ENCODE measurements at places on chromosomes 2 and 18.

DNA sequence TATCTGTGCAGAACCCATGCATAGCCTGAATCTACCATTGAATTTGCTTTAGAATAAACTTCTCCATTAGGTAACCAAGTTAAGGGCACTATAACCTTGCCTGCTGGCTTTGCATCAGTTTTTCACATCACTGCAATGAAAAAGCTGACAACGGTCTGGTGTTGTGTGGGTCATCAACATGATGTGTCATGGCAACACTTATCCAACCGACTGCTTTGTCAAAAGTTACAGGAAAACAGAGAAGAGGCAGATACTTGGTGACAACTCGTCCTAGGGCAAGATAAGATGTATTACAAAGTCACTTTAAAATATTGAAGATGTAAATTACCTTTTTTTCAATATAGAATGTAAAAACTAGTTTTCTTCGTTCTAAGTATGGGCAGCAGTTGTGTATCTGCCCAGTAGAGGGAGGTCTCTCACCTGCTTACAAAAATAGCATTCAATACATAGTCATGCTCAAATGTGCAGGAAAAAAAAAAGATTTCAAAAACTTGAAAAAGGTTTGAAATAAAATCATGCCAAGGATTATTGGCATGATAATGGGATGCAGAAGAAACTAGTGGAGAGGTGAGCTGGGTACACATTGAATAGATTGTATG lies 96.3 kb downstream of the EVA1A start:
- no peak for DNase-seq

- DNase-seq: no peak
Observed at GRCh38 chr2:98569197-98569793, 39.0 kb downstream of the COA5 start.

DNA sequence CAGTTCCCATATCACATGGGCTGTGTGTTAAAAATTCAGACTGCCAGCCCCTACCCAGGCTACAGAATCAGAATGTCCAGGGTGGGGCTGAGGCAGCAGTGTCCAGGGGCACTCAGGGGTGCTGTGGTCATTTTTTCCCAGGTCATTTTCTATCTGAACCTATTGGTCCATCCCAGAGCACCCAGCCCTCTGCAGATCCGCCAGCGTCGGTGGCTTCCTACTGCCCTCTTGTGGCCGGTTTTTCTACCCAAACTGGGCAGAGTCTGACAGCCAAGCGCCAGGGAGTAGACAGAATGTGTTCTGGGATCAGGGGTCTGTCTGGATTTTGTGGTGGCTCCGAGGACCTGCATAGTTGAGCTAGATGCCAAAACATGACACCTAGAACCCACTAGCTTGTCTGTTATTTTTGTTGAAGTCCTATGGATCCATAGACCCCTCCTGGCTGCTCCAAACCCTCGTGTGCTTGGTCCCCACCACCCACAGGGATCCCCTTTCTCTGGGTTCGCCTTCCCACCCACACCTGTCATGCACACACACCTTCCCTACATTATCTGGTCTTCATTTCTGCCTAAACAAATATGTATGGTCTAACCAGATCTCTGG lies 34.1 kb upstream of the RMDN2 start:
- DNase-seq: no peak

- no peak for DNase-seq
Observed at GRCh38 chr2:53033411-53033810, 734.2 kb upstream of the CHAC2 start.

DNA sequence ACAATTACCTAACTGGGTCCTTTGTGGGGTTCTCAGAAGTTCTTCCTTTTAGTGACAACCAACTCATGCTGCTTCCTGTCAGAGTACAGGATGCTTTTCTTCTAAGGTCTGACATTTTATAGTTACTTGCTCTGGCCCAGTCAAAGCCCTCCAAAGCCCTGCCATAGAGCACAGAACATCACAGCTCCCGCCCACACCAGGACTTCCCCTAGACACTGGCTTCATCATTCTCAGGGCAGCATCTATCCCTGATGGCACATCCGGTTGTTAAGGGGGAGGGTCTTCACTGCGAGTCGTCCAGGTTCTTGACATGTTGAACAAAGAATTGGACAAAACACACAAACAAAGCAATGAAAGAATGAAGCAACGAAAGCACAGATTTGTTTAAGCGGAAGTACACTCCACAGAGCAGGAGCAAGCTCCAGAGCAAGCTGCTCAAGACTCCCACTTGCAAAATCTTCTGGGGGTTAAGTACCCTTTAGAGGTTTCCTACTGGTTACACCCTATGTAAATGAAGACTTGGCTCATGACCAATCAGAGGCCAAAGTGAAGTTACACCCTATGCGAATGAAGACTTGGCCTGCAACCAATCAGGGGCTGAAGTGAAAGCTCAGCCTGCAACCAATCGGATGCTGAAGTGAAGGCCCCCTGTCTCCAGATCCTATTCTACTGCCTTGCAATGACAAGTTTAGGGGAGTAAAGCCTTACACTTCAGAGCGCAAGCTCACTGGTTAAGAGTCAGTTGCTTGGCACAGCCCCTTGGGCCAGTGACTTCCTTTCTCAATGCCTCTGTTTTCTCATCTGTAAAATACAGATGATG lies 79.0 kb downstream of the HDAC4 start:
- DNase-seq: no peak

- peak; percentile 55 for DNase-seq
Observed at GRCh38 chr2:70070542-70071268, 16.6 kb upstream of the PCBP1 start.

DNA sequence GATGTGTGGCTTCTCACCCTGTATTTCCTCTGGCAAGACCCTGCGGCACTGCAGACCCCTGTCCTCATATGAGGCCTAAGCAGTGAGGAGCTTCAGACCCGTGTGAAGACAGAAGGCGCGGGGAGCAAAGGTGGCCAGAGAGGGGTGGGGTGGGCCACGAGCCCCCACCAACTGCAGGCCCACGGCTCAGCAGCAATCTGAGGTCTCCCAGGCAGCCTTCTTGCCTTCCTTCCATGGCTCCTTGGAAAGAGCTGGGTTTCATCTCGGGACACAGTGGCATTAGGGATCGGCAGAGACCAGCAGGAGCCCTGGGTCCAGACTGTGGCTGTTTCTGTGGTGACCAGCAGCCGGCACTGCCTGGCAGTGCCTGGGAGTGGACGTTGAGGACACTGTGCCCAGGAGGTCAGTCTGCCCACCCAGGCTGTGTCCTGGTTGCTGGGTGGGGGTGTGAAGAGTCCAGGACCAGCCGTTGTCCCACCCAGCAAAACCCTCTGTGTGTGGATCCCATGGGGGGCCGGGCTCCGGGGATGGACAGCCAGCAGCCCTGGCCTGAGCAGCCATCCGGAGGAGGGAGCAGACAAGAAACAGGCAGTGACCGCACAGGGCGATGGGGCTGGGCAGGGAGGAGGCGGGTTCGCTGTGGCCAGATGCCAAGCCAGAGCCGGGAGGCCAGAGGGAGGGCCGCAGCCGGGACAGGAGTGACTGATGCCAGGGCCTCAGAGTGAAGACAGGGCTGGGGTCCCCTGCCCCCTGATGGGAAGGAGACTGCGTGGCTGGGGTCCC lies 73.8 kb downstream of the RRM2 start:
- DNase-seq: no peak

DNA sequence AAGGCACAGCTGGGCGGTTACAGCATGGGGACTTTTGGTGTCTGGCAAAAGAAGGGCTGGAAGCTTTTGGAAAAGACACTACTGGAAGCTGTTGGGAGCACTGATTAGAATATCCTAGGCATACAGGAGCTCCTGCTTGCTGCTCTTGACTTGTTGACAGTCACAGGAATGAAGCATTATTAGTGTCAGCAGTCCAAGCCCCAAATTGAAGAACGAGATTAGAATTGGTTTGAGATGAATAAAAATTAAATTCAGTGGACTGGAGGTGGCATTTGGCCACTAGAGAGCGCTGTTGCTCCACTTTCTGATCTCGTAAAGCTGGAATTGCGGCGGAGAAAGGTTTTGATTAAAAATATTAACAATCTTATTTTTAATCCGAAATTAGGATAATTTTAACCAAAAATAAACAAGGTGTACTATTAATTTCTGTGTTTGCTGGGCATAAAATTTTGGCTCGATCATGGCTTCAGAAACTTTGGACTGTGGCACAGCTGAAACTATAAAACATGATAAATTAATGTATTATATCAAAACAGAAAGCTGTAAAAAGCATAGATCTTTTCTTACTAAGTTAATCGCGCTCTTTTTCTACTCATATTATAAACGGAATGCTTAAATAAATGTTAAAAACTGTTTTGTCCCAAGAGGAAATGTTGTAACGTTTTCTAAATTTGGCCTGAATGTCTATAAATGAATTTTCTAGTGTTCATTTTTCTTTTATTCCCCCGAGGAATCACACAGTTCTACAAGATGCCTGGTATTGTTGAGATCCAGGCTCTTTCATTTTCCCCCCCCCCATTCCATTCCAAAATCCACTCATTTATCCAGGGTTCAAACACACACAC lies 2.4 kb upstream of the HOXD8 start:
- DNase-seq: no peak

- DNase-seq: no peak
Observed at GRCh38 chr2:8566774-8567468, 114.9 kb upstream of the ID2 start.

- no peak for DNase-seq
Observed at GRCh38 chr2:104215269-104216161, 638.4 kb upstream of the POU3F3 start.

- no peak for DNase-seq
Observed at GRCh38 chr2:234164493-234165413, 114.3 kb downstream of the SPP2 start.

DNA sequence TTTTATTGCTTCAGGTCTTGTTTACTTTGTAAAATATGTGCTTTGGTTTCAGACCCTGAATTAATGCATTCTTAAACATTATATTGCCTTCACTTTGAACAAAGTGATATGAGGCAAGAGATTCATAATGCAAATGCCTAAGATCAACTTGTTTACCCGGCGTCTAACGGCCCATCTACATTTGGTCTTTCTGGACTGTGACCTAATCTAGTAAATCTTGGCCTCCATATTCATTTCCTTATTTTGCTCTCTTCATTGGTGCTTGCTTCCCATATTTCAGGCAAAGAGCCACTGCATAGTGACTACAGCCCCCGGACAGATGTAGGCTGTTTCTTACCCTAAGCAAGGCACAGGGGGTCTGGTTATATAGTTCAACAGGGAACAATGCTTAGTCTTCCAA lies 53.0 kb upstream of the SLC39A10 start:
- no peak for DNase-seq

- DNase-seq: no peak
Observed at GRCh38 chr18:21230436-21230835, 11.6 kb upstream of the GREB1L start.

Measured in nucleus accumbens (tissue), 56 donors.